ENCODE measurements at places on chromosomes 7 and 10. TPM values are rescaled to one million over a fixed set of nuclear protein-coding genes. Genes with fewer than 3 reads are reported as not detected.

DNA sequence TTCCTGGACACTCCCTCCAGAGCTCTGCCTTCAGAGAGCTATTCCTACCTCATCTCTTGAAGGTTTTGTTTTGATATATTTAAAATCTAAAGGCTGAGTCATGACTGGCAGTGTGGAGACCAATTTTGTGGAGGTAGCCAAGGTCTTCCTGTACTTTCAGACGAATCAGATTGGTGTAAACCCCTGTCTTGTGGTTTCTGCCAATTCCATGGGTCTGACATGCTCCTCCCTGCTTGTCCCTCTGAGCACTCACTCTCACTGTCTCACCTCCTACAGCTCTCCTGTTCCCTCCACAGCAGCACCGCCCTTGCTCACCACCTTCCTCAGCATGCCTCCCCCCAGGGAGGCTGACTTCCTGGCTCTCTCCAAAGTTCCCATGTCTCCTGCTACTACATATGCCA is 179.8 kb downstream of the NPSR1 start:
- no peaks in the 10 kb centered on the region for H3K36me3 ChIP-seq
- no peak for DNase-seq
- H3K27ac ChIP-seq, result no peak overlapping the region
- H3K27me3 ChIP-seq, result no peaks in the 10 kb centered on the region

GRCh38 chr7:139116999-139117398 is 7.5 kb upstream of the ZC3HAV1 start:
- H3K27ac ChIP-seq, result no peak overlapping the region
- no peaks in the 10 kb centered on the region for H3K27me3 ChIP-seq
- H3K4me1 ChIP-seq, result peaks cover 13% of the 10 kb centered on the region
- DNase-seq, result no peak
- H3K36me3 ChIP-seq, result no peaks in the 10 kb centered on the region

- H3K27me3 ChIP-seq, result no peaks in the 10 kb centered on the region
- no peak for DNase-seq
- H3K27ac ChIP-seq, result no peak overlapping the region
- no peak overlapping the region for H3K4me3 ChIP-seq
Measured at GRCh38 chr7:151133986-151134742, 33.3 kb downstream of the GBX1 start.

DNA sequence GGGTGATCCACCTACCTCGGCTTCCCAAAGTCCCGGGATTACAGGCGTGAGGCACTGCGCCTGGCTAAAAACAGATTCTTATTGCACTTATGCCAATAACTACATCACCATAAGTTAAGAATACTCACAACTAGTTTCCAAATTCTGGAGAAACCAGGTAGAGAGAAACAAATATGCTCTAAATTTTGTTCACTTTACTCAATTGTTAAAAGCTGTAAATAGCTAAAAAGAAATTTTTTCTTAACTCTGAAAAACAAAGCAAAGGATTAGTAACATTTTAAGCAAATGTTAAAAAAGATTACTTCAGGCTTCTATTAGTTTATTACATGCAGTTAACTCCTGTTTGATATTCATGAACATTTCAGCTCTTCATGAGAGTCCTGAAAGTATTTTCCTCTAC is 28.3 kb upstream of the ZMIZ2 start:
- no peak for DNase-seq
- H3K36me3 ChIP-seq, result no peaks in the 10 kb centered on the region
- H3K27ac ChIP-seq, result no peak overlapping the region
- H3K4me1 ChIP-seq, result no peaks in the 10 kb centered on the region

DNA sequence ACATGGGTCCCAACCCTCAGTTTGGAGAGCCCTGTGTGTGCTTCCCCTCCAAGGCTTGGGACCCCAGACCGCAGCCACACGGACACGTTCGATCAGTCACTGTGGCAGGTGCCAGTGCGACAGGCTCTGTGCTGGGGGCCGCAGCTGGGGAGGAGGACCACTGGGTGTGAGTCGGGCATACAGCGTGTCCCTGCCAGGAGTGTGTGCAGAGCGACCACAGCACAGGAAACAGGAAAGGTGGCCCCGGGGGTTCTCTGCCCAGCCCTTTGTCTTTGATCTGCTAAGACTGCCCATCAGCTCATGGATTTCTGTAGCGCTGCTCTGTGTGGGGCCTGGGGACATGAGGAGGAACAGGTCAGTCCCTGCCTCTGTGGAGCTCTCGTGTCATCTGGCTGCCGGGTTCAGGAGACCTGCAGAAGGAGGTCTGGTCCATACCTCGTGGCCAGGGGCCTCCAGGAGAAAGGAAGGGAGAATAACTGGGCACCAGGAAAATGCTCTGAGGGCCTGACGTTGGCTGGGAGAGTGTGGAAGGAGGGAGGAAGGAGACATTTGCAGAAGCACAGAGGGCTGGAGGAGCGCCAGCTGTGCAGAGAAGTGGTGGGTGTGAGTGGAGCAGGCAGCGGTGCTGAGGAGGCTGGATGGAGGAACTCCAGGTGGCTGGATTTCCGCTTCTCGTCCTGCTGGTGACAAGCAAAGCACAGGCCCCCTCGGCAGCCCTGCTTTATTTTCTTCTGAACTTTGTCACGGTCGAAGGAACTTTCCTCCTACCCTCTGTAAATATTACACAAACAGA is 4.1 kb downstream of the NUDT1 start:
- DNase-seq, result no peak
- H3K27ac ChIP-seq, result no peak overlapping the region
- H3K27me3 ChIP-seq, result no peaks in the 10 kb centered on the region
- H3K4me1 ChIP-seq, result peaks cover 19% of the 10 kb centered on the region
- H3K4me3 ChIP-seq, result no peak overlapping the region
- no peaks in the 10 kb centered on the region for H3K36me3 ChIP-seq

- H3K4me3 ChIP-seq, result no peak overlapping the region
- H3K27ac ChIP-seq, result peak overlapping the region; percentile 97
- H3K36me3 ChIP-seq, result no peaks in the 10 kb centered on the region
Measured at GRCh38 chr7:79281426-79281825, 172.0 kb downstream of the MAGI2 start.

DNA sequence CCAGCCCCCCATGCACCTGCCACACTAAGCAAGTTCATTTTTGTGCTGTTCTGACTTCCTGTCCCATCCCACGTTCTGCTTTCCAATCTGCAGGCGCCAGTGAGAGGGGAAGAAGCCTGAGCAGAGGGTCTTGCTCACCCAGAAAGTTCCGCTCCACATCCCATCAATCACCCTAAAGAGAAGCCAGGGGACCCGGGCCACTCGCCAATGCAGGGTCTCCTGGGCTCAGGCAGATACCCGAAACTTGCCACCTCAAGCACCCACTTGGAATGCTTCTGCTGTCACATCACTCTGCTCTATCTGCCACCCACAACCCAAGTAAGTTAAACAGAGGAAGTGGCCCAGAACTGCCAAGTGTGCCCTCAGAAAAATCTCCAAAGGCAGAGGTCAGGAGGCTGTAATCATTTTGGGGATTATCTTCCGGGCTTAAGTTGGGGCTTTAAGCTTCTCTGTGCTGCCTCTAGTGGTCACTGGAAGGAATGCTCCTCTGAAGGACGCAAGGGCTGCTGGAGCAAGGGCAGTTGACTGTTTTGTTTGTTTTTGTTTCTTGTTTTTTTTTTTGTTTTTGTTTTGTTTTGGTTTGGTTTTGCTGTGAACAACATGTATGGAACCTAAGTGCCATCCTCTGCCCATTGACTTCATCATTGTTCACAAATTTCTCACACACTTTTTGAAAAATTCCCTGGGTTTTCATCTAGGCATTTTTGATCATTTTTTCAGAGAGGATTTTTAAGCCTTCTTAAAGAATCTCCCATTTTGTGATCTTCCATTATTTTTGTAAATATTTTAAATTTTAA is 25.5 kb downstream of the PRR15 start:
- no peaks in the 10 kb centered on the region for H3K36me3 ChIP-seq
- H3K27me3 ChIP-seq, result no peaks in the 10 kb centered on the region
- H3K27ac ChIP-seq, result no peak overlapping the region
- no peaks in the 10 kb centered on the region for H3K4me1 ChIP-seq
- peak; percentile 65 for DNase-seq
- no peak overlapping the region for H3K4me3 ChIP-seq

GRCh38 chr10:123997486-123998196 is 95.8 kb downstream of the CHST15 start:
- peaks cover 5% of the 10 kb centered on the region for H3K4me1 ChIP-seq
- H3K36me3 ChIP-seq, result no peaks in the 10 kb centered on the region
- no peaks in the 10 kb centered on the region for H3K27me3 ChIP-seq

- DNase-seq, result no peak
- H3K36me3 ChIP-seq, result no peaks in the 10 kb centered on the region
- no peaks in the 10 kb centered on the region for H3K4me1 ChIP-seq
- H3K27me3 ChIP-seq, result no peaks in the 10 kb centered on the region
- H3K4me3 ChIP-seq, result no peak overlapping the region
- H3K27ac ChIP-seq, result no peak overlapping the region
Measured at GRCh38 chr10:3000048-3000447, 67.3 kb upstream of the PFKP start.

GRCh38 chr10:33720161-33720560 is 385.7 kb upstream of the NRP1 start:
- H3K36me3 ChIP-seq, result no peaks in the 10 kb centered on the region
- H3K27me3 ChIP-seq, result no peaks in the 10 kb centered on the region
- DNase-seq, result no peak
- no peaks in the 10 kb centered on the region for H3K4me1 ChIP-seq
- H3K27ac ChIP-seq, result no peak overlapping the region

DNA sequence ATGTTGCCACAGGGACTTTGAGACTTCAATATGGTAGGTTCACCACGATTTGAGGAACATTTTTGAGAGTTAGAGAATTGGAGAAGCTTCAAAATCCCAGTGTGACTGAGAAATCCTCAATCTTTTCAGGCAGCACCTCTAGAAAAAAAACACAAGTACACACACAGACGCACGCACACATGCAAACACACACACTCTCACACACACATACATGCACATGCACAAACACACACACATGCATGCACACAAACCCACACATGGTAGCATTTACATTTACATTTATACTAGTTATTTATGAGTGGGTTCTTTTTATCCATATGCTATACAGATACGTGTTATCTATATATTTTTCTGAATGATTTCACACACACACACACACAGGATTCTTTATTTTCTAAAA is 901.9 kb downstream of the GATA3 start:
- H3K4me1 ChIP-seq, result no peaks in the 10 kb centered on the region
- no peaks in the 10 kb centered on the region for H3K36me3 ChIP-seq
- DNase-seq, result no peak
- no peak overlapping the region for H3K4me3 ChIP-seq
- no peaks in the 10 kb centered on the region for H3K27me3 ChIP-seq
- no peak overlapping the region for H3K27ac ChIP-seq

- no peaks in the 10 kb centered on the region for H3K27me3 ChIP-seq
- H3K36me3 ChIP-seq, result no peaks in the 10 kb centered on the region
- H3K27ac ChIP-seq, result no peak overlapping the region
- H3K4me3 ChIP-seq, result no peak overlapping the region
- DNase-seq, result no peak
Measured at GRCh38 chr7:81690251-81690650, 79.6 kb downstream of the HGF start.

DNA sequence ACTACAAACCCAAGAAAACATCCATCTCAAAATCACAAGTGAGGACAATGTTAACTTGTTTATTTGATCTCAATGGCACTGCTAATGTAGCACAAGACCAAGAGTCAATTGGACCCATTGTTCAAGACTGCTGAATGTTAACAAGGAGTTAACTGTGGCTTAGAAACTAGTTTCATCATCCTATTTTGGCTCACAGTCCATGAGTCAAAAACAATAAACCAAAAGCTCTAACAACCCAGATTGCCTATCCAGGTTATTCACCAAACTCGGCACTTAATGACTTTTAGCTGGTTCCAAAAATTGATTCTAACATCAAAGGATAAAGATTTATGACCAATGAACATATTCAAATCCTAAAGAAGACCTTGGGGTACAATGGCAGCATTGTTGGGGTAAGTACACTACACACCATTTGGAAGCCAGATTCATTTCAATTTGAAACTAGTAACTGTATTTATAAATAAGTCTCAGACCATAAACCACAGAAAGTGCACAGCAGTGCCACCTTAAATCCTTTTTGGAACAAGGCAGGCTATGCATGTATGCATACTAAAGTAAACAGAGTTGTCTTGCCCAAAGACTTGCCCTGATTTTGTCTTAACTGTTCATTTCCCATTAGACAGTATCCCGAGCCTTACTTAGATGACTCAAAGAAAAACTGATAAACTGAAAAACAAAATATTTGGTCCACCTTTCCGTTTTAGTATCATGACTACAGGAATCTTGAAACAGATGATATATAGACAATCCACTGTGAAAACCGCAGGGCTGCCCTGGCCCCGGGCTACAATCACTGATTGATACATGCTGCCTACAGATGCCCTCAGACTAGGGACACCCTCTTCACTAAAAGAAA is 84.5 kb downstream of the SRPK2 start:
- peak overlapping the region; percentile 86 for H3K27ac ChIP-seq
- peak; percentile 30 for DNase-seq
- H3K4me1 ChIP-seq, result peaks cover 41% of the 10 kb centered on the region
- no peaks in the 10 kb centered on the region for H3K36me3 ChIP-seq
- no peaks in the 10 kb centered on the region for H3K27me3 ChIP-seq

- H3K27ac ChIP-seq, result no peak overlapping the region
- H3K36me3 ChIP-seq, result no peaks in the 10 kb centered on the region
- H3K27me3 ChIP-seq, result no peaks in the 10 kb centered on the region
- H3K4me3 ChIP-seq, result no peak overlapping the region
- no peak for DNase-seq
- no peaks in the 10 kb centered on the region for H3K4me1 ChIP-seq
Measured at GRCh38 chr10:1658658-1659057, 78.7 kb downstream of the ADARB2 start.

DNA sequence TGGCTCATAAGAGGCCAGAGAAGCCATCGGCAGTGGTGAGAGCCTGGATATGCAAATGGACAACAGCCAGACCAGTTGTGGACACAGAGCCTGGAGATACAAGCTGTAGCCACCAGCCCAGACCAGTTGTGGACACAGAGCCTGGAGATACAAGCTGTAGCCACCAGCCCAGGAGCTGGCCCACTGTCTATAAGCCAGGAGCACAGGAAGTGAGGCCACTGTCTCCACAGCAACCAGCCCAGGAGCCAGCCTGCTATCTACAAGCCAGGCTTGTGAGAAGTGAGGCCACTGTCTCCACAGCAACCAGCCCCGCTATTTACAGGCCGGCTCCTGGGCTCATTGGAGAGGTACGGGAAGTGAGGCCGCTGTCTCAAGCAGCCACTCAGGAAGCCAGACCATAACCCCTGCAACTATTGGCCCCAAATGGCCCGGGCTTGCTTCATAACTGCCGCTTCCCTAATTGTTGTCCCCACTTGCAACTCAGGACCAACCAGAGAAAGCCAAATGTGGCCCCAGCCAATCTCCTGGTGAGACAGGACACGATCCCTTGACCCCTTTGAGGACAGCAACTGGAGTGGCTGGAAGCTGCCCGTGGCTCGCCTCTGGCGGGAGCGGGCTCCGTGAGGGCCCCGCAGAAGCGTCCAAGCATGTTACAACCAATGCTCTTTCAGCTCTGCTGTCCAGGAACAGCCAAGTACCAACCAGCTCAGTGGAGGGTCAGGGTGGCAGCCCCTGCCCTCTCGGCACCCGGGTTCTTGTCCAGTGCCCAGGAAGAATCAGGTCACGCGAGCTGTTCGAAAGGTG is 44.1 kb upstream of the CNPY1 start:
- H3K27ac ChIP-seq, result no peak overlapping the region
- H3K4me1 ChIP-seq, result no peaks in the 10 kb centered on the region
- no peaks in the 10 kb centered on the region for H3K36me3 ChIP-seq
- no peak for DNase-seq

The C1GALT1 gene
- 54.5 TPM for total RNA-seq

The TMEM176A gene
- 0.39 TPM for total RNA-seq

The PDK4 gene
- total RNA-seq, result 1.4 TPM

The LAMB4 gene
- total RNA-seq, result not detected

The CREB5 gene
- total RNA-seq, result 3.1 TPM

The STEAP1B gene
- total RNA-seq, result 3.3 TPM
